ENCODE measurements at places on chromosomes 16 and 17. TPM values are rescaled to one million over a fixed set of nuclear protein-coding genes. Genes with fewer than 3 reads are reported as not detected.

Gene CA10
- not detected for total RNA-seq

Gene TBC1D3H
- total RNA-seq = not detected

Gene KRTAP3-2
- not detected for total RNA-seq

Gene CCDC200
- not detected for total RNA-seq

Gene C16orf87
- 10.6 TPM for total RNA-seq

Gene IRX3
- 2.1 TPM for total RNA-seq

Gene SLFN12L
- 0.14 TPM for total RNA-seq

Gene OR1A1
- not detected for total RNA-seq

Gene SULT1A2
- not detected for total RNA-seq

Gene PCTP
- 6.5 TPM for total RNA-seq

Gene DPEP3
- not detected for total RNA-seq

Gene SLC38A8
- 0.34 TPM for total RNA-seq

Gene KRT20
- not detected for total RNA-seq

Gene INCA1
- 0.21 TPM for total RNA-seq

Gene BAHCC1
- 0.68 TPM for total RNA-seq

Gene CRYM
- 0.68 TPM for total RNA-seq

Gene CCL14
- not detected for total RNA-seq

Gene SULT1A4
- 0.50 TPM for total RNA-seq

Gene KRT32
- not detected for total RNA-seq

Gene KRT31
- 0.34 TPM for total RNA-seq

Gene TGFB1I1
- total RNA-seq = 5.2 TPM

Gene ATMIN
- total RNA-seq = 57.8 TPM

Gene TMEM238L
- not detected for total RNA-seq

Gene TEX19
- total RNA-seq = not detected

Gene KCNG4
- total RNA-seq = not detected

Gene TLCD1
- 5.0 TPM for total RNA-seq

Gene CX3CL1
- total RNA-seq = under 0.01 TPM

Gene TBC1D3E
- not detected for total RNA-seq

Gene SRL
- total RNA-seq = under 0.01 TPM

Gene ASPA
- not detected for total RNA-seq

Gene HEATR9
- not detected for total RNA-seq

Gene KRTAP4-3
- total RNA-seq = not detected

Gene CCL17
- not detected for total RNA-seq

Gene CORO6
- total RNA-seq = 1.0 TPM

Gene CSNK1D
- 63.6 TPM for total RNA-seq

Gene TP53TG3B
- not detected for total RNA-seq

Gene SLFN11
- total RNA-seq = 6.5 TPM

Gene UNC13D
- total RNA-seq = 13.7 TPM

Gene DNAH3
- total RNA-seq = 0.50 TPM

Gene PTX4
- not detected for total RNA-seq

Gene KRT27
- not detected for total RNA-seq

Gene SYNGR3
- 4.4 TPM for total RNA-seq

Gene MARCHF10
- under 0.01 TPM for total RNA-seq

Gene CCL5
- 0.34 TPM for total RNA-seq

Gene PHB1
- 127 TPM for total RNA-seq

Gene PDILT
- total RNA-seq = not detected

Gene FOXJ1
- not detected for total RNA-seq

Gene CLEC10A
- not detected for total RNA-seq

Gene BAIAP3
- total RNA-seq = 0.34 TPM

Gene SYCE1L
- total RNA-seq = 0.34 TPM

Gene FBXW10
- 0.14 TPM for total RNA-seq

Gene KIF2B
- total RNA-seq = not detected

Gene KRTAP16-1
- total RNA-seq = not detected

Gene PIPOX
- 0.28 TPM for total RNA-seq

Gene HOXB9
- total RNA-seq = not detected

Gene BHLHA9
- not detected for total RNA-seq

Gene KRTAP2-2
- not detected for total RNA-seq

Gene TP53TG3F
- total RNA-seq = not detected

Gene SNX20
- total RNA-seq = not detected
